ENCODE measurements at places on chromosomes 1 and 21.

DNA sequence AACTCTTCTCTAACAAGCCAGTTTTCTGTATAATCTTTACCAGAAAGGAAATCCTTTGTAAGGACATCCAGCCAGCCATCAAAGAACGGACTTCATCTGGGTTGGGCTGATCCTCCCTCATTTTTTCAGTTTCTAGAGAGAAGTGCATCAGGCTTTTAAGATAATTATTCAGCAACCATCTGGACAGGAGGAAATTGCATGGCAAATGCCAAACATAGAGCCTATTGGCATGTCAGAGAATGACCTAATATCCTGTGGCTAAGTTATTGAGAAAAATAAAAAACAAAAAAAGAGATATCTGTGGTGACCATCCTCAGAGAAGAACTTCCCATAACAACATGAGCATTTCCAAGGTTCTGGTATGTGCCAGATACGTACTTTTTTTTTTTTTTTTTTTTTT lies 74.9 kb upstream of the BEND5 start:
- DNase-seq: no peak

DNA sequence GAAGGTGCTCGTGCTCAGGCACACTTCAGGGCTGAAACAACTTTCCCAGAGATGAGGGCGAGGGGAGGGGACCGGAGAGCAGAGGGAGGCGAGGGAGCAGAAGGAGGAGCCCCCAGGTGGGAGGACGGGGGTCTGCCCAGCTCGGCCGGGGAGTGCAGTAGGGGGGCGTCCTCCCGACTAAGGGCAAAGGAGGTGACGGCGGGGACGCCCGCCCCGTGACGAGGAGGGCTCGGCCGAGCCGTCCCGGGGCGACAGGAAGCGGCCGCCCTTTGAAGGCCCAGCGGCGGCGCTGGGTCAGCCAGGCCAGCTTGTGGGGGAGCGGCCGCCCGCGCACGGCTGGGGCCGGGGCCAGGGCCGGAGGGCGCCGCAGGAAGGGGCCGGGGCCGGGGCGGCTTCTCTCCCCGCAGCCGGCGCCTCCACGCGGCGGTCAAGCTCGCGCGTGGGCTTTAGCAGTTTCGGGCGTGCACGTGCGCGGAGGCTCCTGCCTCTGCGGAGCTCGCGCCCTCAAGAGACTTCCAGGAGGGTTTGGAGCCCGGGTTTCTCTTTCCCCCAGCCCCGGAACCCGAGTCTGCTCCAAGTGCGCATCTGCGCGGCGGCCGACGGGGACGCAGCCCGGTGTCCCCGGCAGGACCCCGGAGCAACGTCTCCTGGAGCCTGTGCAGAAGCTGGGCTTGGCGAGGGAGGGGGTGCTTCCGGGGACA lies 100.8 kb upstream of the SLC45A1 start:
- DNase-seq: peak; percentile 25

DNA sequence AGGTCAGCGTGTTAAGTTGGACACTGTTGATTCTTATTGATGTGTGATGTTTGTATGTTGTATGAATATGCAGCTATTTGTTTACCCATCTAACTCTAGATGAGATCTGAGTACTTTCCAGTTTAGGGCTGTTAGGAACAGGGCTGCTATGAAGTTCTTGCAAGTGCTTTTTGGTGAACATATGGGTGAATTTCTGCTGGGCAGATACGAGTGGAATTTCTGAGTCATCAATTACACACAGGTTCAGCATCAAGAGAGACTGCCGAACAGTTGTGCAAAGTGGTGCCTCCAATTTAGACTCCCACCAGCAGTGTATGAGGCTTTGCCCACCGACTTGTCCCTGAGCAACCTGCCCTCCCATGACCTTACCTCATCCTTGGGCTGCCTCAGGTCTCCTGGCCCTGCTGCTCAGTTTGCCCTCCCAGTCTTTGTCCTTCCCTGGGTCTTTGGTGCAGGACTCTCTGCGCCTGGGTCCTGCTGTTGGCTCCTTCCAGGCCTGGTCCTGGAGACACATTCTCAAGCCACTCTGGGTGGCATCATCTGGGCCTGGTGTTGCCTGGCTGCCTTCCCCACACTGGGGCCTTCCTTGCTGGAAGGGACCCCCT lies 343.6 kb downstream of the PTPRU start:
- DNase-seq: no peak

- DNase-seq: no peak
These were observed 21.3 kb upstream of the TLCD4 start for GRCh38 chr1:95095833-95096217.

DNA sequence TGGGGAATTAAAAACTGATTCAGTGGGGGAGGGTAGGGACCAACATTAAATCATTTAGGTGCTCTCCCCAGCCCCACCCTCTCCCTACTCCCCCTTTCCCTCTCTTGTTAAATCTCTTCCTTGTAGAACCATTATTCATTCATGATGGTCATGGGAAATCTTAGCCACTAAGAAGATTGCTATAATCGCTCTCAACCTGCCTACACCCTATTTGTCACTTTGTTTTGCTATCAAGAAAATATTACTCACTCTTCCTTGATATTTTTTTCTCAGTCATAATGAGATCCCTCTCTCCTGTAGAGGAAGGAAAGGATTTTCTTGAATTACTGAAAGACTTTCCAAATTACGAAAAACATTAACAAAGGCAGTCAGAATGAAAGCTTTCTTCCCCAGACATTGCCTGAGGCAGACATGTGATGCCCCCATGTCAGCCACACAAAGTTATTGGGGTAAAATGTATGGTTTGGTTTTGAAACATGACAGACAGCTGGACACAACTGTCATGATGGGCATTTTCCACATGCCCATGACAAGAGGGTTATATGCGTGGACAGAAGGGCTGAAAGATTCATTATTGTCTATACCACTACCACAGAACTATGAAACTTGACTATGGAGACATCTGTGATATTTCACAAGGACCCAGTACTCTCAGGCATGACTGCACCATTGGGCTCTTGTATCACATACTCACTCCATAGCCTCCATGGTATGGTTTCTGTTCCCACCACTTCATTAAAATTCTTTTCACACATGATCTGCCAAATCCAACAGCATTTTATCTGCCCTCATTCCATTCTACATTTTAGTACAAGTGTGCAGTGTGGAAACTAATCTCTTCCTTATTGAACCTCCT lies 420.1 kb downstream of the DISC1 start:
- DNase-seq: no peak

GRCh38 chr1:199002661-199003060 lies 363.8 kb downstream of the PTPRC start:
- no peak for DNase-seq

DNA sequence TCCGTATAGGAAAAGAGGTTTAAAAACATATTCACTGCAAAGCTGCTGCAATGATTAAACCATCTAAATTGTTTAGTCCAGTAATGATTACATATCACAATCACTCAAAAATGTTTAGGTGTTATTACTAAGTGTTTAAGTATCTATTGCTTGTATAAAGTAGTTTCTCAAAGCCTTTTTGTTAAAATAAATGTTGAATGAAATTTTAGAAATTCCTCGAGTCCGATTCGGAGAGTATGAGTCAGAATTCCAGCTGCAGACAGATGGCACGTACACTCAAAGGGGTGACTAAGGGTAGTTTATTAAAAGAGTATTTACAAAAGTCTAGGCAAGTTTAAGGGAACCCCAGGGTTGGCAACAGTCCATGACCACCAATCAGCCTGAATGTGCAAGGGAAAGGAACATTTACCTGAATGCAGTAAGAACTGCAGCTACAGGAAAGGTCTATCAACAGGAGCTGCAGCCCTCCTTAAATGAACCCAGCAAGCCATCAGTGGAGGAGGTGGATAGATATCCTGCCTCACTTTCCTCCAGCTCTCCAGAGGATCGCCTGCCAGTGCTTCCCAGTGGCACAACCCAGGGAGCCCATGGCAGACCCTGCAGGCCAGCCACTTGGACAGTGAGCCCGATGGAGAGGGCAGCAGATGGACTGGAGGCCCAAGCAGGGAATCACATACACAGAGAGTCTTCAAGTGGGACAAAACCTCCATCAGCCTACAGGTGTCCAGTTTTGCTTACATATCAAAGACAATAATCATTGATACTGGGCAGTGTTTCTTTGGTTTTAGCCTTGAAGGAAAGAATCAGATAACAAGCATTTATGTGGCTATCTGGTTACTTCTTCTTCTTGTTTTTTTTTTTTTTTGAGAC lies 92.1 kb upstream of the SLC44A3 start:
- no peak for DNase-seq

All from activated naive CD4-positive, alpha-beta T cell treated with anti-CD3 and anti-CD28 coated beads for 36 hours (primary cell).